ENCODE measurements at places on chromosomes 5 and 9.

DNA sequence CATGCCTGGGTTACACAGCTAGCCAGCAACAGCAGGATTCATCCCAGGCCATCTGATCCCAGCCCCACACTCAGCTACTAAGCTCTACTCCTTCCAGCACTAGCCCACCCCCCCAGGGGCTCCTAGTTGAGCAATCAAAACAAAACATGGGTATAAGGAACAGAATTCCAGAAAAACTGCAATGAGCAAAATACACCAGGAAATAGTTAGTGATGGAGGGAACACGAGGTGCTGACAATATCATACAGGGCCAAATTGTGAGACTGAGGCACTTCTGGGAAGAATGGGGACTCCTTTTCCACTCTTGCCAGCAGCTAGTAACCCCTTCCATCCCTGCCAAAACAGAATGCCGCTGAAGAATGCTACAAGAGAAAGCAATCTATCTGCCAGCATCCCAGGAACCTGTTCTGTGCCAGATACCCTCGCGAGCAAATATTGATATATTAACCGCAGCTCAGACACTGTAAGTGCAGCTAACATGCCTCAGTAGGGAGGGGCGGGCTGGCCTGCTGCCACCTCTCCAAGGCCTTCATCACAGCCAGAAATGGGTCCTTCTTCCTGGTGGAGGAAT lies 161.4 kb downstream of the SLIT3 start:
- no peak for DNase-seq

GRCh38 chr5:173232499-173233346 lies 2.3 kb downstream of the NKX2-5 start:
- no peak for DNase-seq

GRCh38 chr9:136655536-136656182 lies 7.1 kb upstream of the EGFL7 start:
- DNase-seq: no peak

DNA sequence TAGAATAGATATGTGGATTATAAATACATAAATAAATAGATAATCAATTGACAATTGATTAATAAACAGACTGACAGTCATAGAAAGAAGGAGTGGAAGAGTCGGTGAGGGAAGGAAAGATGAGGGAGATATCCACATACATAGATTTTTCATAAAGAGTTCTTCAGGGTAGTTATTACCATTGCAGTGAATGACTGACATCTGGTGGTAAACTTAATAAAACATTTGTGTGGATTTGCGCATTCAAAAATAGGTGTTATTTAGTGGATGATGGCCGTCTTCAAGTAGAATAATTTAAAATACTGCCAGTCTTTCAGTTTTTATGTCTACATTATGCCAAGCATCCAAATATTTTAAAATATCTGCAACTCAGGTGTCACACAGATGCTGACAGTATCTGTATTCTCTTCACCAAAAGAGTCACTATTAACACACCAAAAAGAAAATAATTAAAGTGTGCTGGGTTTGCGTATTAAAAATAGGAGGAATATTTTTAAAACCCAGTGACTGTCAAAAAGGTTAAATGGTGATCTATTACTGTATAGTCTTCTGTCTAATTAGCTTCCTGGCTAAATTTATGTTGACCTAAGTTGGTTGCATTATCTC lies 78.8 kb downstream of the GIN1 start:
- peak; percentile 46 for DNase-seq

DNA sequence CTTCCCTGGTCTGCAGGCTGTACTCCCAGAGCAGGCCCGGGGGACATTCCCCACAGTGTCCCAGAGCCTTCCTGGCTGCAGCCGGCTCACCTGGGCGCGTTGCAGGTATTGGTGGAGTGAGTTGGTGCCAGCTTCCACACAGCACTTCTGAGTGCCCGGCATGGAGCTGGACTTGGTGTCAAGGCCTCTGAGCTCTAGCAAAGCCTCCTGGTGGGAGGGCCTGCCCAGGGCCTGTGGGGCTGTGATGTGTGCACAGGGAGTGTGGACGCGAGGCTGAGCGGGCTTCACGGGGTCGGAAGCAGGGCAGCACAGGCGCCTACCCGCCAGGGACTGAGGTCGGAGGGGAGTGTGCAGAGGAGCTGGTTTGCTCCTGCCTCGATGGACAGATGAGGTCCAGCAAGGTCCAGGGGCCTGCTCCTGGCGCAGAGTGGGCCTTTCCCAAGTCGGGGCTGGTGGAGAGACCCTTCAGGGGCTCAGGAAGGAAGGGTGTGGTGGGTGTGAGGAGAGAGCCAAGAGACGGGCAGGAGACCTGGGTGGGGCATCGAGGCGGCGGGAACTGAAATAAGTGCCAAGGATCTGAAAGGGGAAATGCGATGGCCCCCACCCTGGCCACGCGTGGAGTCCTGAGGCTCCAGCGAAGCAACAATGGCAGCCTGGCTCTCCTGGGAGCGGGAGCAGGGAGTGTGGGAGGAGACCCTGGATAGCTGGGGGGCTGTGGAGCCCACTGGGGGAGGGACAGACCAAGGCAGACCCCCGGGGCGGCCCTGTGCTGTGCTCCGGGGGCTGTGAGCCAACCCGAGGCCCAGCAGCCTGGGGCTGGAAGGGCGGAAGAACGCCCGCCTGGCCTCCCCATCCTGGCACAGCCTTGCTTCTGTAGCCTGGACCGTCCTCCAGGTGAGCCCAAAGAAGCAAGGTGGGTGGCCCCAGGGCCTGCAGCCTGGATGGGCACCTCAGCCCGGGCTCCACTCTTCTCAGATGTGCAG lies 78.4 kb downstream of the RXRA start:
- DNase-seq: peak; percentile 70
